T-helper 9 cell (primary cell): ENCODE measurements at places on chromosomes 6 and 20.

- DNase-seq: no peak
These were observed 6.8 kb downstream of the SLCO4A1 start for GRCh38 chr20:62649140-62649539.

DNA sequence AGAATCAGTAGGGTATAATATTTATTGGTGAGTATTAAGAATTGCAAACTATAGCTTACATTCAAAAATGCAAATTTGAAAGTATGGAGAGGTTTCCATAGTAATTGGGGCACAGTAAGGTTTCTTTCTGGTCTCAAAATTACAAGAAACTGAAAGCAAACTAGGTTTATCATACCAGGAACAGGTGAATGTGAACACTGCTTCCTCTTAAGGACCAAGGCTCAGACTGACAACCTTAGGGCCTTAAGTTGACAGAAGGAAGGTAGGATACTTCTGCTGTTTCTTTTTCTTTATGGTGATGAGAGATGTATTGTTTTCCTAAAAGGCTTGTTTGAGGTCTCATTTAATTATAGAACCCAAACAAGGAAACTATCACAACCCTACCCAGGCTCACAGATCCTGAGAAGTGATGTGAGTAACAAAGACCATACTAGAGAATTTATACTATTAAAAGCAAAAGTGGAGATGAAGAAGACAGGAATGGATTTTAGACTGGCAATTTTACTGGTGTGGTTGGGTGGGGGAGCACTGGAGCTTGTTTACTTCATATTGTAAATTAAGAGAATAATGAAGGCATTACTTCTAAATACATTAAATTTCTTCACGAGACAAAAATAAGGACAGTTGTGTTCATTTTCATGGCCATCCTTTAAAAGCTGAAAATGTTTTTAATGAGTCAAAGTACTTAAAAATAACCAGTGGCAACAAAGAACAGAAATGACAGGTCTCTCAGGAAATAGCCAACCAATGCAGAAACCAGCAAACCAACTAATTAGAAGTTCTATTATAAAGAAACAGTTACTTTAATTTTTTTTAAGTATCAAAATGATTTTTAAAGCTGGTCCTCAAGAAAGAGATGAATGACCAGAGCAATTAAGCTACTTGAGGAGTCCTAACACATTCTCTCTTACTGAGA is 21.3 kb downstream of the STAU1 start:
- DNase-seq: no peak

GRCh38 chr20:46767127-46767761 is 57.8 kb downstream of the SLC2A10 start:
- DNase-seq: no peak

DNA sequence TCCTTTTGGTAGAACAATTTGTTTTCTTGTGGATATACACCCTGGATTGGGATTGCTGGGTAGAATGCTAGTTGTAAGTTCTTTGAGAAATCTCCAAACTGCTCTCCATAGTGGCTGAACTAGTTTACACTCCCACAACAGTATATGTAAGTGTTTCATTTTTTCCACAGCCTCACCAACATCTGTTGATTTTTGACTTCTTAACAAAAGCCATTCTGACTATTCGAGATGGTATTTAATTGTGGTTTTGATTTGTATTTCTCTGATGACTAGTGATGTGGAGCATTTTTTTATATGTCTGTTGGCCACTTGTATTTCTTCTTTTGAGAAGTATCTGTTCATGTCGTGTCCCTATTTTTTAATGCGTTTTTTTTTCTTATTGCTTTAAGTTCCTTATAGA is 444.1 kb downstream of the CBLN4 start:
- DNase-seq: no peak

DNA sequence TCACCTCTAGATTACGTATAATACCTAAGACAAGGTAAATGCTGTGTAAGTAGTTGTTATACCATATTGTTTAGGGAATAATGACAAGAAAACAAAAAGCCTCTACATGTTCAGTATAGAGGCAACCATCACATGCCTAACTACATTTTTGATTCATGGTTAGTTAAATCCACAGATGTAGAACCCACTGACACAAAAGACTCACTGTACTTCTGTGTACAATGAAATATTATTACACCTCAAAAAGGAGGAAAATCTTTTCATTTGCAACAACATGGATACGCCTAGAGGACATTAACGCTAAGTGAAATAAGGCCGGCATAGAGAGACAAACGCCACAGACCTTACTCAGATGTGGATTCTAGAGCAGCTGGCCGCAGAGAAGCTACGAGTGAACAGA is 50.5 kb downstream of the NINL start:
- DNase-seq: no peak

GRCh38 chr6:138787138-138787537 is 8.7 kb upstream of the ECT2L start:
- DNase-seq: no peak

- peak; percentile 46 for DNase-seq
These were observed 23.7 kb downstream of the HLA-A start for GRCh38 chr6:29965873-29966601.

DNA sequence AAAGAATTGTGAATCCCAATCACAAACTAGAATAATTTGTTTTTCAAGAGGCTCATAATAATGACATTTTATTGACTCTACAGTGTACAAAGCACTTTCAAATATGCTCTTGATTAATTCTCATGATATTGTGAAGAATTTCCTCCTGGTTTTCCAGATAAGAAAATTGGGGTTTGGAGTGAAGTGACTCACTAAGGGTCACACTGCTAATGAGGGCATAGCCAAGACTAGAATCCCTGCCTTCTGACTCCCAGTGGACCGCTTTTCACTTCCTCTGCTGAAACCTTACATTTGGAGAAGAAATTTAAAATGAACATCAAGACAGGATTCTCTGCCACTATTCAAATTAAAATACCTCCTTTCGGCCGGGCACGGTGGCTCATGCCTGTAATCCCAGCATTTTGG is 38.3 kb upstream of the LTV1 start:
- no peak for DNase-seq

GRCh38 chr6:708237-708598 is 15.3 kb upstream of the EXOC2 start:
- no peak for DNase-seq

- no peak for DNase-seq
These were observed 24.5 kb downstream of the DHX35 start for GRCh38 chr20:38986663-38987062.

- no peak for DNase-seq
These were observed 3.5 kb downstream of the SOBP start for GRCh38 chr6:107493158-107494057.

DNA sequence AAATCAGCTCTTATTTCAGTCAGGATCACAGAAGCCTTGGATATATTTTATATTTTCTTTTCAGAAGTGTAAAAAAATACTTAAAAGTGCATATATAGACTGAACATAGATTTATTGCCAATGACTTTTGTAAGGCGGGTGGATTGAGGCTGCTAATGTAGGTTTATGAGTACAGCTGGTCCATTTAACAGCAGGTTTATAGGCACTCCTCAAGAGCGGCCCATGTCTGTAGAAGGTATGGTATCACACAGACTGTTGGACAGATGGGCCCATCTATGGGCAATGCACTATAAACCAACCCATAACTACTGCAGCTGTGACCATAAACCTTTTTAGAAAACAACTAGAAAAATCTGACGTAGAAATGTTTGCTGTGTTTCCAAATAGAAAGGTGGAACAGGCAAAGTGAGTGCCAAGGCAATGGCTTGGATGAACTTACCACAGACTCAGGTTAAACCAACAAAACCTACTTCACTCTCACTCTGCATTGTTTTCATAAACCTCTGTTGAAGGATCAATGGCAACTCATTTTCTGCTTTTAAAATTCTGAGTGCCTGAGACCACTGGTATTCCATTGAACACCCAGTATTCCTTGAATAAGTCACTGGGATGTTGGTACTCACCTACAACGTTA is 170.6 kb upstream of the EYA4 start:
- no peak for DNase-seq
